Right hindlimb (tissue), 1 donor: ENCODE measurements at places on chromosomes 12 and 14.

DNA sequence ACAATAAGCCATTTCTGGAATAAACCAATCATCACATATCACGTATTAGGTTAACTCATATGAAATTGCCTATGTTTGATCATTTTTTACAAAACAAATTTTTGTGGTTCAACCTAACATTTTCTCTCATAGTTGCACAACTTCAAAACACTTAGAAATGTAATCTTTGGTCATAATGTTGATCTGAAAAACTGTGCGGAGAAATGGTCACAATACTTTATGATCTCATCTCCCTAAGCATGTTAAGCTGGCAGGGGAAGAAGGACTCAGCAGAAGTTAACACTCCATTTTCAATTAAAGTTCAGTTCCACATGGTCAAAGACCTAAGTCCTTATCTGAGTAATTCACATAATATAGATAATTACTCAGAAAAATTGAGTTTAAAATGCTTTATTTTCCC, 194.8 kb downstream of the CAPZA3 start:
- DNase-seq: no peak

GRCh38 chr14:99278836-99279235, 6.8 kb upstream of the BCL11B start:
- no peak for DNase-seq

- no peak for DNase-seq
Measured at GRCh38 chr14:96238676-96239265, 17.2 kb upstream of the BDKRB1 start.

DNA sequence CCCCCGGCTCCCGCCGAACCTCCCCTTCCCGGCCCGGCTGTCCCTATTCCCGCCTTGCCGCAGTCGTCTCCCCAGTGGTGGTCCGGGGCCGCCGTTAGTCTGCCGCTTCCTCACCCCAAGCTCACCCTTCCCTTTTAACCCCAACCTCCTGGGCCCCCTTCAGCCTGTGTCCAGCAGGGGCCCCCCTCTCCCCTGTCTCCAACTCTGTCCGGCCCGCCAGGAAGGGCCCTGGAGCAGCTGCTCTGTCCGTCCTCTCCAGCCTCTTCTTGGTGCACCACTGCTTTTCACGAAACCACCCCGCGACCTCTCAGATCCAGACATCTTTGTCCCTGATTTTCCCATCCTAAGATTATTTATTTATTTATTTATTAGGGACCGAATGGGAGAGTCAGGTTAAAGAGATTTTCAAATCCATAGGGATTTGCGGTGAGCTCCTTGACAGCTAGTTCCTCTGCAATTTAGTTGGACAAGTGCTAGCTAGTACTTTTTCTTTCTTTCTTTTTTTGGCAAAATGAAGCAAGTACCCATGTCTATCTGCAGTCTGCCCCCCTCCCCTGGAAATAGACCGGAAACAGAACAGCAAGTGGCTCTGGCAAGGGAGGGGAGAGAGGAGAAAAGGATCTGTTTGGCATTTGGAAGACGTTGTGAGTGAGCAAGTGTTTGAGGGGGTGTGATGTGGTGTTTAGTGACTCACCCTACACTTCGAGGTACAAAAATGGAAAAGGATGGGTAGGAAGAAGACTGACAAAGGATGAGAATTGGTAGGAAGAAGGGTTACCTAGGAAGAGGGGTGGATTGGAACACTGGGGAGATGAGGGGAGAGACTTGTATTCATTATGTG, 632 bp downstream of the UBR7 start:
- peak; percentile 83 for DNase-seq

DNA sequence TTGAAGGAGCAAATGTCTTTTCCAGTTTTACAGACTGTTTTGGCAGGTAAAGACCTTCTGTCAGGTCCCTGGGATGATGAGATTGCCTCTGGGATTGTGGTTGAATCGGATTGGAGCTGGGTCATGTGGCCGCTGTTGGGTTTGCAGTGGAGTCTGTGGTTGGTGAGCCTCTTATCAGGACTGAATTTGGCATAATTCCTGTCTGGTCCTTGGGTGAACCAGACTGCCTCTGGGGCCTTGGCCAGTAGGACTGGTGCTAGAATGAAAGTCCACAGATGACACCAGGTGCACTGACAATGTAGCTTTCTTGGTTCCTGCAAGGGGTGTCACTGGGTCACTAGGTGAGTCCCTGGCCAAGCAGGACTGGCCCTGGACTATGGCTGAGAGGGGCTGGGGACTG, 155.3 kb downstream of the TPH2 start:
- no peak for DNase-seq

- no peak for DNase-seq
Measured at GRCh38 chr12:128137140-128137539, 129.8 kb upstream of the TMEM132C start.

DNA sequence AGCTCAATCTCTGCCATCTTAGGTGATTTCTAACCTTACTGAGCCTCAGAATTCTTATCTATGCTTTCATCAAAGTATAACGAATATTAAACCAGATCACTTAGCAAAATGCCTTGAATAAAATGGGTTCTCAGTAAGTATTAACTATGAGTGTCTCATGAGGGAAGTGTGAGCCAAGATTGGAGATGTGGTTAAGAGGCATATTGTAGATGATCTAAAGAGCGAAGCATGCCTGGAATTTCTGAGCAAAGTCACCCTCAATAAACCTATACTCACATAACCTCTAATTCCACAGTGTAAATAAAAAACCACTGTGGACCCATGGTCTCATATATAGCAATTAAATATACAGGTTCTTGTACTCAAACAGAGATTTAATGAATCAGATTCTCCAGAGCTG, 193.1 kb upstream of the FSCB start:
- no peak for DNase-seq
